ENCODE measurements at places on chromosomes 5 and 9.
A peak's percentile ranks its signal among the peaks of the same experiment; 100 is the strongest.

DNA sequence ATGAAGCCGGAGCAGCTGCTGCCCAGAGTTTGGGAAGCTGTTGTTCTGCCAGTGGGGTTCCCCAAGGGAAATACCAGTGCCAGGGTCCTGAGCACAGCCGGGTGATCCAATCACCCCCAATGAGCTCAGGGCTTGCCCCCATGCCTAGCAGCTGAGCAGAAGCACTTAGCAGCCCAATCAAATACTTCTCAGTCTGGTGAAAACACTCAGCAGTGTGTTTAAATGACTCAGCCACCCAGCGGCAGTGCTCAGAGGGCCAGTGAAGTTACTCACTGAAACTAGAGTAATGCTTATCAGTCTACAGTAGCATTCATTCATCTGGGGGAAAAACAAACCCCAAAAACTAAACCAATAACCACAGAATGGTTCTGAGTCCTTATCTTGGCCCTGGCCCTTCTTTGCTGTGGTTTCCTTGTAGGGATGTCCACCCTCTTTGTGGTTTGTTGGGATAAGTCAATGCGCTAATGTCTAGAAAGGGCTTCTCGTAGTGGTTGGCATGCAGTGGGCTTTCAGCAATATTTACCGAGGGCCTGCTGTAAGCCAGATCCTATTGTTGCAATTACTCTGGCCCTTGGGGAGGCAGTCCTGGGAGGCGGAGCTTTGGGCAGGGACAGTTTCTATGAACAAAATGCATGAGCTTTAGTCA is 43.1 kb downstream of the LHX2 start:
- DNase-seq: no peak

DNA sequence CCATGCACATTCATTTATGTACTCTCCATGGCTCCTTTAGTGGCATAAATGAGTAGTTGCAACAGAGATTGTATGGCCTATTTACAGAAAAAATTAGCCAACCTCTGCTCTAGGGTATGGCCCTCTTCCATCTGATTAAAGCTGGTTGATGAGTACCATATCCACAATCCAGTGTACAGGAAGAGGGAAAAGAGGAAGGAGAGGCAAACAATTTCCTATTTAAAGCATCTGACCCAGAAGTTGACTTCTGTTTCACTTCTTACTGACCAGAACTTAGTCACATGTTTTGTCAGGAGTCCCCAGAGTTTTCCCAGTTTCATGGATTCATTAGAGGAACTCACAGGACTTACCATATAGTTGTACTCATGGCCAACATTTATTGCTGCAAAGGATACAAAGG is 68.6 kb upstream of the STARD4 start:
- DNase-seq: no peak

DNA sequence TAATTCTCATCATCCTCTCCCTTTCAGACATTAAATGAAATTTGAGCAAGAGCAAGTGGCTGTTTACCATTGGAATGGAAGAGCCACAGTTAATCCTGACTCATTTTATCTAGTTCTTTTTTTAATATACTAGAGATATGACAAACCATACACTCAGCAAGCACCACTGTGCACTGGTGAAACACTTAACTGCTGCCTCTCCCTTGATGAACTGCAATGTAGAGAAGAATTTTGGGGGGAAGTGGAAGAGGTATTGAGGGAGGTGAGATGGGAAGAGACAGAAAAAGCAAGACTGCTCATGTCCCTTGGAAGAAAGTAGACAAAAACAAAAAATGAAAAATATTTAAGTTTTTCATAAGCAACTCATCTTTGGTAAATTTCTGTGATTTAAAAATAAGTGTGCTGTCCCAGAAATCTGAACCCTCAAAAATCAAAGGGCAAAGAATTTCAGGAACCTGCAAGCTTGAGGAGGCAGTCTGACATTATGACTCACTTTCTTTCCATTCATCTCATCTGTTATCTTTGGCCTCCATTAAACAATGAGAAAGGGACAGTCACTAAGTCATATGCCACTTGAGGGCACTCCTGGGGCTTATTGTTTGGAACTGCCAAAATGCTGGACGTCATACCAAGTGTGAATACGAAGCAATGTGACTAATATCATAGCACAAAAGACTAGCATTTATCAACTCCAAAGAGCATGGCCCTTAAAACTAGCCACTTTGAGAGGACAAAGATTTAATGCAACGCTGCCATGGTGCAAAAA is 566.8 kb upstream of the DMAC1 start:
- peak; percentile 15 for DNase-seq

DNA sequence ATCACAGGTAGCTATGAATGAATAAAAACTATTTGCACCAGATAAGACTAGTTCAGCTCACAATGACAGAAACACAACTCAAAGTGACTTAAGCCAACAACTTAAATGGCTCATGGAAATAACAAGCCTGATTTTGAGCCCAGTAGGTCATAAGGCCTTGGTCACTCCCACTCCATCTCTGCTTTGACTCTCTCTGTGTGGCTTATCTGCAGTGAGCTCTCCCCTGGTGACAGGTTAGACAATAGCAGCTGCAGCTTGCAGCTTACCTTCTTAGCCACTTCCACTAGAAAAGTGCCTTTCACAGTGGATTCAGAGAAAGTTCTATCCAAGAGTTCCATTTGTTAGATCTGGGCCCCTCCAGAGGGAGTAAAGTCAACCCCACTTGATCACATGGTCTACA is 315.7 kb downstream of the RAB3C start:
- DNase-seq: no peak

DNA sequence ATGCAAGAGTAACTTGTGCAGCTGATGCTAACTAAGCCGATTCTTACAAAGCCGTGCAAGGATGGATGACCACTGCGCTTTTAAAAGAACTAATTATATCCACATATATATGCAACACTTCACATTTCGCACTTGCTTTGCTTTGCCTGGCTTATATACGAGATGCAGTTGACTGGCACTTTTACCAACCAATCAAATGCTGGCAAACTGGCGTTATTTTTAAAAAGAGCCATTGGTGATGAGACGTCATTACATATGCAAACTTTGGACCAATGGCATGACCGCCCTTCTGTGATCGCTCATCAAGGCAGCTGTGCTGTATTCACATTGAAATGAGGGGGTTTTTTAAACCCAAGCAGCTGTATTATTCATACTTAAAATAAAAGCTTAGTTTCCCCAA is 1147.7 kb upstream of the WWC1 start:
- no peak for DNase-seq

DNA sequence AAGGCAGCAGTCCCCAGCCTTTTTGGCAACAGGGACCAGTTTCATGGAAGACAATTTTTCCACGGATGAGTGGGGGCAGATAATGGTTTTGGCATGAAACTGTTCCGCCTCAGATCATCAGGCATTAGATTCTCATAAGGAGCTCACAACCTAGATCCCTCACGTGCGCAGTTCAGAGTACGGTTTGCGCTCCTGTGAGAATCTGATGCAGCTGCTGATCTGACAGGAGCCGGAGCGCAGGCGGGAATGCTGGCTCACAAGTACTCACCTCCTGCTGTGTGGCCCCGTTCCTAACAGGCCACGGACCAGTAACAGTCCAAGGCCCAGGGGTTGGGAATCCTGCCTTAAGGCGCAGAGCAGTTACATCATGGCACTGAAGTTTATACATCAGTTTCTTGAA is 3.3 kb upstream of the BRD3 start:
- DNase-seq: no peak

- DNase-seq: no peak
Observed at GRCh38 chr5:160291467-160291866, 20.9 kb downstream of the CCNJL start.

DNA sequence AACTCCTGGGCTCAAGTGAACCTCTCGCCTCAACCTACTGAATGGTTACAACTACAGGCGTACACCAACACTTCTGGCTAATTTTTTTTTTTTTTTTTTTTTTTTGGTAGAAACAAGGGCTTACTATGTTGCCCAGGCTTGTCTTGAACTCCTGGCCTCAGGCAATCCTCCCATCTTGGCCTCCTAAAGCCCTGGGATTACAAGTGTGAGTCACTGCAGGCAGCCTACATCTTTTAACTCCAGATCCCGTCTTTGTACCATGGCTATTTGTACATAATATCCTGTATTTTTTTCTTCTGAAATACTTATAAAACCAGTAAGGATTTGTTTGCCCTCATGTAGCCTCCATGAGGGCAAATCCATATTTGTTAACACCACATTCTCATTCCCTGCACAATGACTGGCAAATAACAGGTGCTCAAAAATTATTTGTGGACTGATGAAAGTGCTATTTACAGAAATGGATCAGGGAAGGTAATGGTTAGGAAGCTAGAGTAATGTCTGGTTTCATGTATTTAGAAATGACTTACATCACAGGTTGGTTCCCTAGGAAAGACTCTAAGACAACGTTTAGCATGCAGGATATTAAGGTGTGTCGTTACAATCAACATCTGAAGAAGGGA is 51.9 kb upstream of the POU5F2 start:
- DNase-seq: no peak

DNA sequence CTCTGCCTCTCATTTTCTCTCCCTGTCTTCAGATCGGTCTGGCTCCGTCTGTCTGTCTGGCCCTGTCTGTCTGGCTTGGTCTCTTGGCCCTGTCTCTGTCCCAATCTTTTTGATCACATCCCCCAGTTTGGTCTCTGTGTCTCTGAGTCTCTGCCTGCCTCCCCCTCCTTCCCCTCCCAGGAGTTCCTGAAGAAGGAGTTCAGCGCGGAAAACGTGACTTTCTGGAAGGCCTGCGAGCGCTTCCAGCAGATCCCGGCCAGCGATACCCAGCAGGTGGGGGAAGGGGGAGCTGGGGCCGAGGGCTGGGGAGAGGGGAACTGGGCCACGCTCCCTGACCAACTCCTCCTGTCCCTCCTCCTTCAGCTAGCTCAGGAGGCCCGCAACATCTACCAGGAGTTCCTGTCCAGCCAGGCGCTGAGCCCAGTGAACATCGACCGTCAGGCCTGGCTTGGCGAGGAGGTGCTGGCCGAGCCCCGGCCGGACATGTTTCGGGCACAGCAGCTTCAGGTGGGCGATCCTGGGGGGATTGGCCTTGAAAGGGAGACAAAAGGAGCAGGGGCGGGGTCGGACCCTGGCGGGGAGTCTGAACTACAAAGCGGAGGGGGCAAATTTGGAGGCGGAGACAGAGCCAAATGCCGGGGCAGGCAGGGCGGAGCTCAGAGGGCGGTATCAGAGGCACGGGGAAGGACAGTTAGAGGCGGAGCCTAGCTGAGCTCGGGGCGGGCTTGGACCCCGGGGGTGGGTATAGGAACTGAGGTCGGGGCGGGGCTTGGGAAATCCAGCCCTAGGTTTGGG is 9.0 kb downstream of the RGS14 start:
- DNase-seq: peak; percentile 93

All from HAP-1 (cell line).